ENCODE measurements at places on chromosomes 7 and 10.

GRCh38 chr7:1646957-1647891 is 22.9 kb upstream of the ELFN1 start:
- DNase-seq, result no peak

GRCh38 chr7:123715198-123715597 is 33.6 kb downstream of the WASL start:
- DNase-seq, result no peak

DNA sequence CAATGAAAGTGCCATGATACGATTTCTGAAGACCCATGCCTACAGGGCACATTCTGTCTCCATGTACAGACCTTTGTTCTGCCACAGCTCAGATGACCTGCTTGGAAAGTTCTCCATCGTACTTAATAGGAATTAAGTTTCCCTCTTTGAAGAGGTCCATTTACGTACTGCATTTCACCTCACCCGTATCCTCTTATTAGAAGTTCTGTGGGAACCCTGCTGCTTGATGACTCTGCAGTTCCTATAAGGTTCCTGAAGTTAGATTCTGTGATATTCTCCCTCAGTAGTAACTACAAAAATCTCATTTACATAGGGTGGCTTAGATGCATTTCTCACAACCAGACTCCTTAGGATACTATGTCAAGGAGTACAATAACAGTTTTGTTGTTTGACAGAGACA is 50.9 kb downstream of the MINDY3 start:
- DNase-seq, result no peak

DNA sequence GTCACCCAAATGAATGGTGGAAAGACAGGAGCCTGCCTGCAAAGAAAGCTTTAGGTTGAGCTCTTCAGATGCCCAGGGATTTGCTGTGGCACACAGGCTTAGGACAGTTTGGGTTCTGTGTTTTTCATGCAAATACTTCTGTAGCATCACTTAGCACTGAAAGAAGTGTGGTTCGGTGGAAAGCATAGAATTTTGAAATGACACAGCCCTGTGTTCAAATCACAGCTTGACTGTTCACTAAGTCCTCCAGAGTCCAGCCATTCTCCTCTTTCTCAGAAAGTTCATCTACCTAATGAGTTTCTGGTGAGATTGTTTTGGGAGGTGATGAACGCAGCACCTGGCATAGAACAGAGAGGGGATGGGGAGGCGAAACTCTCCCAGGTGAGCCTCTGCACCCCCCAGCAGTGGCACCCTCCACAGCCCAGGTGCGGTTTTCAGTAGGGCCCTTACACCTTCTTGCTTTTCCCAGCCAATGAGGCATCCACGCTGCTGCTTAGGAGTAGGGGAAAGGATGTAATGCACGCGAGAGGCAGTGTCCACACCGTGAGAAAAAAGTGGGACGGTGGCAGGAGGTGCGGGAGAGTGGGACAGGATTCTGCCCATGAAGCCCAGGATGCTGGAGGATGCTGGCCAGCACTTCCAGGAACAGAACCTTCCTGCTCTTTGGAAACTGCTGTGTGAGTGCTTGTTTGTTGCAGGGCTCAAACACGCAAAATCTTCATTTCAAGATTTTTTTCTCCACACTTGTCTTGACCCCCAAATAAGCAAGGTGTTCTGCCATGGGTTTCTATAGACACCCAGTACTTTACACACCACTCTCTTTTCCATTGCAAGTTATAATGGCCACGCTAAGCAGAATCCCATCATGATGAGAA is 11.6 kb downstream of the EN2 start:
- no peak for DNase-seq

- no peak for DNase-seq
Observed at GRCh38 chr7:45084336-45084735, 4.4 kb downstream of the NACAD start.
